ENCODE measurements at places on chromosomes 13 and 19.
A peak's percentile ranks its signal among the peaks of the same experiment; 100 is the strongest.

DNA sequence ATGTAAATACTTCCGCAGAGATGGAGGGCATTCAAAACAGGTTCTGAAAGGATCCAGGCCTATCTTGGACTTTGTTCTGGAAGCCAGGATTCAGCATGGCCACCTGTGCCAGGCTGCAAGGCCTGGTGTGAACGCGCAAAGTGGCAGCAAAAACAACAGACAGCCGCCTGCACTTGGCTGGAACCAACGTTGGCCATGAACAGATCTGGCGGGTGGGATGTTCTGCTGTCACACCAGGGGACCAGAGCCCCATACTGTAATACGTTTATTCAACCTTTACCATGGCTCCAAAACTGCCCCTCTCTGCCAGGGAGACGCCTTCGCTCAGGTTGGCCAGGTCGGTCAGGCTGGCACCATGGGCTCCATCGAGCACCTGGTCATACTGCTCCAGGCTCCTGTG is 69.7 kb downstream of the EPS15L1 start:
- no peak for DNase-seq

DNA sequence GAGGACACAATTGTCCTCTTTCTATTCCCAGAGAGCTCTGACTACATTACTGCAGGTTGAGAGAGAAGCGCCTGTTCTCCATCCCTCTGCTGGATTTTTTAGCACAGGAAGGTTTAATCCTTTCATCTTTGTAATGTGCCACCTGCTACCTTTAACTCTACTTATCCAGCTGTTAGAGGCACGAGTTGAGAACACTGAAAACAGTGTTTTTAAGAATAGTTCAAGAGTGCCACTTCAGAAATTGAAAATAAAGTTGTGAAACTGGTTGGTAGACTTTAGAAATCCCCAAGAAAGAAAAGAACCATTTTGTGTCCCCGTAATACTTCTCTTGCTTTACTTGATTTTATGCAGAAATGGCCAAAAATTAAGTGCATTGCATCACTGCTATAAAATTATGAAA is 20.6 kb downstream of the FREM2 start:
- no peak for DNase-seq

- DNase-seq, result no peak
These were observed 14.7 kb downstream of the PIN1 start for GRCh38 chr19:9849791-9850190.

GRCh38 chr19:54448040-54448773 is 792 bp upstream of the LENG8 start:
- DNase-seq, result no peak

GRCh38 chr13:97522243-97522642 is 88.3 kb downstream of the RAP2A start:
- DNase-seq, result no peak

- no peak for DNase-seq
These were observed 24.5 kb upstream of the CYSLTR2 start for GRCh38 chr13:48629277-48629676.

DNA sequence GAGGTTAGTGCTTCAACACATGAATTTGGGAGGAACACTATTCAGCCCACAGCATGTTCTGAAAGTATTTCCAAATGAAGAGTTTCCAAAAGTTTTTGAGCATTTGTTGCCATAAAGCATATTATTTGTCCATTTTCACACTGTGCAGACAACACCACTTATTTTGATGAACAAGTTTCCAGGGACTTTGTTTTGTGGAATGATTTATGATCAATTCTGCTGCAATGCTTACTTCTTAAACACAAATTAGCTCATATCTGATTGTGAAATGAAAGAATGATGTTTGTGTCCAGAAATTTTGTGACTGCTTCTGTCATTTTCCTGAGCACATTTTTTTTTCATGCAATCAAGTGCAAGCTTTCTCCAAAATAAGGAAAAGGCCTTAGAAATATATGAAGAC is 205.3 kb downstream of the RAP2A start:
- DNase-seq, result no peak

DNA sequence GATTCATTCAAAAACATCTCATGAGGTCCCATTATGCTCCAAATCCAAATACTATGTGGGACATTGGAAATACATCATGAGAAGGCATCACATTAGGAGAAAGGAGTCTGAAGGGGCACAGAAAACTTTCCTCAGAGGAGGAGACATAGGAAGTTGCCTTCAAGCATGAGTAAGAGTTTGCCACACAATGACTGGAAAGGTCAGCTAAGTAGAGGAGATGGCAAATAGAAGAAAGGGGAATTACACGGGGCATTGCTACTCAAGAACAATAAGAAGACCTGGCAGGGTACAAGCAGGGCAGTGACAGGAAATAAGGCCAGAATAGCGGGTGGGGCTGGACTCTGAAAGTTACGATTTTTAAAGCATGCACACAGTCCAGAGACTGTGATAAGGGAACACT is 231.6 kb downstream of the SPRY2 start:
- DNase-seq, result no peak

- DNase-seq, result no peak
These were observed 62.8 kb downstream of the ARHGEF7 start for GRCh38 chr13:111177921-111178320.

GRCh38 chr13:40102854-40103253 is 447.4 kb downstream of the COG6 start:
- DNase-seq, result no peak

- DNase-seq, result no peak
These were observed 145.6 kb upstream of the KLHL1 start for GRCh38 chr13:70253834-70254233.

DNA sequence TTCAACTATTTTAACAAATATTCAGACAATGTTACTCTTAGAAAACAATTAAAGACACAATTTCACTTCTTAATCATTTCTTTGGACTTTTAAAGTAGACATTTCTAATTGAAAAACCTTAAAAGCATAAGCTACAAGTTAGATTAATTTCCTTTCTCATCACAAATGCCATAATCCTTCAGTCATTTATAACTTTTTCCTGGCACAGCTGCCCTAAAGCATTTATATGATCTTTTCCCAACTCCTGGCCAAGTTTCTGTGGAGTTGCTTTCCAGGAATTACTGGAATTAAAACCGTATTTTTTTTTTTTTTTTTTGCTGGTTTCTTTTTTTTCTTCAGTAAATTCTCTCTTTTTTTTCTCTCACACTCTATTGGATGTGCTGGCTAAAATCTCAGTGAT is 615.9 kb downstream of the TBC1D4 start:
- no peak for DNase-seq

DNA sequence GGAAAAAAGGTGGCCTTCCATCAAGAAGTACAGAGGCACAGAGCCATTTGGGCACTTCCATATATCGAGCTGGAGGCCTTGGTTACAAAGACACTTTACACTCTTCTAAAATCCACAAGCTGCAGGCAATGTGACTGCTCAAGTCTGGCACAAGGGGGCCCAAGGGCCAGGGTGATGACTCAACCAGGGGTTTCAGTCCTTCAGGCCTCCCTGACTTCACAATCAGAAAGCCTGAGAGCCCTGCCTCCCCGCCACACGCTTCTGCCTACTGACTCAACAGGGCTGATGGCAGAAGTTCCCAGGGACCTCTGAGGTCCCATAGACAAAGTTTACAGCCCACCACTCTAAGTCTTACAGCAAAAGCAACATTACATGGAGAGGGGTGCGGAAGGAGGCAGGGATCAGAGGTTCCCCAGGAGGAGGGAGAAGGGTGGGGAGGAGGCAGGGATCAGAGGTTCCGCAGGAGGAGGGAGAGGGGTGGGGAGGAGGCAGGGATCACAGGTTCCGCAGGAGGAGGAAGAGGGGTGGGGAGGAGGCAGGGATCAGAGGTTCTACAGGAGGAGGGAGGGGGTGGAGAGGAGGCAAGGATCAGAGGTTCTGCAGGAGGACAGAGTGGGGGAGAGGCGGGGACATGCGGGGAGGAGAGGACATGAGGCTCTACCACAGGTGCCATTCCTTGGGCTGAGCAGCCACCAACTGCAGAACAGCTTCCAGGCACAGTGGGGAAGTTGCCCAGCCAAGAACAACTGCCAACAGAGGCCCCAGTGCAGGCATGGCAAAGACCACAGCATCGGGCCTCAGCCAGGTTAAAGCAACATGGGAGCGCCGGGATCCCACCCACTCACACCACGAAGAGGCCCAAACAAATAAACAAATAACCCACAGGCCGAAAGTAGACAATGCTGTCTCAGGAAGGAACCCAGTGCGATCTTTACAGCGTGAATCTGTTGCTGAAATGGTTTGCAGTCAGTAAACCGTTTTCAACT is 52.0 kb downstream of the SLC7A1 start:
- no peak for DNase-seq

DNA sequence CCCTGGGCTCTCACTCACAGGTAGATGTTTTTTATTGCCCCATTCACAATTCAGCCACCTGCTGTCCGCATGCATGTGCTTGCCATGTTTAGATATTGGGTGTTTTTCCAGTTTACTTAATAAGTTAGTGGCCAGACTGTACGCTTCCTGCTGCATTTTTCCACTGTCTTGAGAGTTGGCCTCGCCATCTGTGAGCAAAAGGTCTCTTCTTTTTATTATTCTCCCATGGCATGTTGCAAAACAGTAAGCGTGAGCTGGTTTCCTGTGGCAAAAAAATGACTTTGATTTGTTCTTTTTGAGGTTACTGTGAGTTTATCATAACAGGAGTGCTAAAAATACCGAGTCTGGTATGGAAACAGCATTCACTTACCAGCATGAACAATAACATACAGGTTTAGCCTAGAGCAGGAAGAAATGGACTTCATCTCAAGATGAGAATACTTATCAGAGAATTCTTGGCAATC is 46.0 kb downstream of the SAE1 start:
- DNase-seq, result peak; percentile 58

DNA sequence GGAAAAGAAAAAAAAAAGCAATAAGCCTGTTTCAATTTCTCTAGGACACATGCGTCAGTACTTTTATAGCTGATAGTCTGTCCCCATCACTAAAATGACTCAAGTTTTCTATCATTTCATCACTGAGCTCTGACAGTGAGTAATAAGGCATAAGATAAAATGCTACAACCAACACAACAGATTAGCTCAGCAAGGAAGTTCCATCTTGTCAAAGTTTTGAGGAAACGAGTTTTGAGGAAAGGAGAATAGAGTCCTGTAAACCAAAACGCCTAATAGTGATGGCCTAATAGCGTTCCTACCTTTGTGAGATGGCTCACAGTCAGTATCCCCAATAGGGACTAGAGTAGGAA is 145.1 kb downstream of the LACC1 start:
- DNase-seq, result no peak

- no peak for DNase-seq
These were observed 3.1 kb upstream of the KLK3 start for GRCh38 chr19:50851620-50852019.

DNA sequence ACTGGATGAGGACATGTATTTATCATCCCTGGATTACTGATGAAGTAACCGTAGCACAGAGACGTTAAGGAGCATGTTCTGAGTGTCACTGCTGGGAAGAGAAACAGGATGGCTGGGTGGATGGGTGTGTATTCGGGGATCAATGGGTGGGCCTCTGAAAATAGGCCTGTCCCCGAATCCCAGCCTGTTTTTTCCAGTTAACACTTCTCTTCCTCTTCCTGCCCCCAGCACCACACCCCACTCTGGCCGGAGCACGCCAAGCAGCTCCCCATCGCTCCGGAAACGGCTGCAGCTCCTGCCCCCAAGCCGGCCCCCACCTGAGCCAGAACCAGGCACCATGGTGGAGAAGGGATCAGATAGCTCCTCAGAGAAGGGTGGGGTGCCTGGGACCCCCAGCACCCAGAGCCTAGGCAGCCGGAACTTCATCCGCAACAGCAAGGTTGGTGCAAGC is 8.8 kb downstream of the GRAMD1A start:
- DNase-seq, result no peak

DNA sequence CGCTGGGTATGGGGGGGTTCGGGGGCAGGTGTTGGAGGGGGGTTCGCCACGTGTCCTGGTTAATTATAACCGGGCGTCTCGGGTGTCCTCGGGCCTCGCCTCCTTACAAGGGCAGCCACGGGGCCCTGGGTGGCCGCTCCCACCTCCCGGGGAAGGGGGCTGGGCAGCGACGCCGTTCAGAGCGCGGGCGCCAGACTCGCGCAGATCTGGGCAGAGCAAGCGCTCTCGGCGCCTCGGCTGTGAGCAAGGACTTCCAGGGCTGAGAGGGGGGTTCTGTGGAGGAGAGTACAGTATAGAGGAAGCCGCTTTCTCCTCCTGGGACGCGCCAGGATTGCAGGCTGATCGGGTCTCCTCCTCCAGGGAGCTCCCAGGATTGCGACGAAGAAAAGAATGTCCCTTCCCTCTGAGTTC is 1.0 kb upstream of the CKM start:
- DNase-seq, result no peak

DNA sequence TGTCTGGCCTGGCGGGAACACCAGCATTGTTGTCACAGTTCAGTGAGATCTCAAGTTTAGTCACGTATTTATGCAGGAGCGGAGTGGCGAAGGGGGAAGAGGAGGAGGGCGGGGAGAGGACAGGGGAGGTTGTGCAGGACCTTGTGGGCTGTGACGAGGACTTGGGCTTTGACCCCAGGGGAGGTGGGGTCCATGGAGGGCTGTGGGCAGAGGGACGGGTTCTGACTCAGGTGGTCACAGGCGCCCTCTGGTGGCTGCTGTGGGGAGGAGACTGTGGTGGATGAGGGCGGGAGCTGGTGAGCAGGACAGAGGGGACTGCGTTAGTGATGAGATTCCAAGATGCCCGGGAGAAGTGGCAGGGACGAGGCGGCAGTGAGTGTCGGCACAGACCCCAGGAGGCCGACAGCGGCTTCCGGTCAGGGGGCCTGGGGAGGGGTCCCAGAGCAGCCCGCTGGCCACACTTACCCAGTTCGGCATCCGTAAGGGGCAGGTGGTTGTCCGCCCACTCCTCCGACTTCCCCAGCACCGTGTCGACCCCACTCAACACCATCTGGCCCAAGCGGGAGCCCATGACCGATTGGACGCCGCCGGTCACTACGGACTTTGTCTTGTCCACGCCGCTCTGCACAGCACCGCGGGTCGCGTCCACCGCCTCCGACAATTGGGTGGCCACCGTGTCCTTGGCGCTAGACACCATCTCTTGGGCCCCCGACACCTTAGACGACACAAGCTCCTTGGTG is 15.7 kb downstream of the PLIN3 start:
- peak; percentile 65 for DNase-seq

GRCh38 chr19:55015126-55015525 is 22.9 kb downstream of the GP6 start:
- no peak for DNase-seq

DNA sequence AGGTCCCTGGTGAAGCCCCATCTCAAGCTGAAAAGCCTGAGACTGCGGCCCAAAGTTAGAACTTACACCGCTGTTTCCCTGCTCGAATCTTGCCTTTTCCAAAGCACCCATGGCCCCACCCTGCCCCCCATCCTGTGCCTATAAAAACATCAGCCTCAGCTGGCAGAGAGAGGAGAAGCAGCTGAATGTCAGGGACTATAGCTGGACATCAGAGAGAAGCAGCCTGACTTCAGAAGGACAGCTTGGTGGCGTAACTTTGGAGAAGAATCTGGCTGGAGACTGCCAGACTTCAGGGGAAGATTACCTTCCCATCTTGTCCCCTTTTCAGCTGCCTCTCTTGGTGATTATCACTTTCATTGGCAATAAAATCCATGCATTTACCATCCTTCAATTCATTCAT is 9.3 kb upstream of the RCBTB2 start:
- no peak for DNase-seq

DNA sequence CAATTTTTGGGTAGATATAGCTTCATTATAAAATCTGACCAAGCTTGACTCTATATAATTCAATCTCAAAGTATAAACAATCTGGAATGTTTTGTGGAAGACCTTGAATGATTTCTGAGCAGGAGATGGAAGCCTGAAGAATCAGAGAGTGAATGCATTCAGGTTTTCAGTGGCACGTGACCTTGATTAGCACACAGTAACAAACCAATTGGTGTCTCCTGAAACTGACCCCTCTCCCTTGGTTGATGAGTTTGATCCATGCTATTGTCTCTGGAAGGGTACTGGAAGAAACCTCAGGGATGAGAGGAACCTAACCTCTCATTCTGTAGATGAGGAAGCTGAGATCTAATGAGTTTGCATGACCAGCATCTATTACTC is 39.6 kb downstream of the PCDH8 start:
- DNase-seq, result no peak
